ENCODE measurements at places on chromosomes 13 and 19.

DNA sequence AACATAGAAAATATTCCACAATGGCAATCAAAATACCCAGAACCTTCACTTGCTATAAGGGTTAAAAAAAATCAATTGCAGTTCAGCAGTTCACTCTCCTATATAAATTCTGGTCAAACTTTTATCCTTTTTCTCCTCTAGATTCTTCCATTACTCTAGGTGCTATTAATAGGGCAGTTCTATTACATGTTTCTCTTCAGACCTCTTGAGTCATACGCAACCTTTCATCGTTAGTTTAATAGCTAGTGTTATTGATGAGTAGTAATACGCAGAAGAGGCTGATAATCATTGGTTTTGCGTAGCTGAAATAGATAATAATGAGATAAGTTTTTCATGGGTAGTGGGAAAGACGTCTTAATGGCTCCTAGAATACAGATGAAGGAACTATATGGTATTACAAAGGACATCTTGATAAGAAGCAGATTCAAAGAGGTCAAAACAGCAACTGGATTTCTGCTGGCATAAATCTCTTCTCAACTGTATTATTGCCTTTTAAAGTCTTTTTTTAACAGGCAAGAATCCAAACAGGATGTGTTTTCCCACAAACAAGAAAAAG is 118.3 kb upstream of the STARD13 start:
- no peak for DNase-seq

DNA sequence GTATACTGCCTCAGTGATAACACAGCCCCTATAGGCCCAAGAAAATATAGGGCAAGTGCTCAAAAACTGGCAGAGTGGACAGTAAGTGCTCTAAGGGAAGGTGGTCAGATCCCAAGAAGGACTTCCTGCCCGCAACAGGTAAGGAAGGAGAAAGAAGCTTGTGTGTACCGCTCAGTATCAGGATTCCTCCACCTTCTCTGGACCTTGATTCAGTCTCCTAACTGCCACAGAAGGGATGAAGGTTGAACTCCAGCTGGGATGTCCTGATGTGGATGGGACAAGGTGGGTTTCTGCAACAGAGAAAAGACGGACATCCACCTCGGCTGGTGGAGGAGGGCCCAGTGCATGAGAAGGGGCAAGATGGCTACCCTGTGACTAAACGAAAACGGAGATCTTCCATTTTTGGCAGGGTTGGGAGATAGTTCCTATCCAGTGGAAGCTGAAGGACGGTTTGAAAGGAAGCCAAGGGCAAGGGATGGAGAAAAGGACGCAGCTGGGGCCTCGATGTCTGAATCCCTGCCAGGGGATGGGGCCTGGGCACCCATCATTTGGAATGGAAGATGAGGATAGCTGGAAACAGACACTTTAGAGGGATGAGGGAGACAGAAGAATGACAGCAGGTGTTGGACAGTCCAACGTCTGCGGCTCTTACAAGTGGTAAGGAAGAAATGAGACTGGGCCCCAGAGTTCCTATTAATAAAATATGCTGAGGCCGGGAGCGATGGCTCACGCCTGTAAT is 1.3 kb upstream of the ATF5 start:
- no peak for DNase-seq

GRCh38 chr13:30816736-30817135 is 81.4 kb downstream of the ALOX5AP start:
- DNase-seq: no peak

- no peak for DNase-seq
These were observed 500.3 kb downstream of the KLF12 start for GRCh38 chr13:73633817-73634460.

DNA sequence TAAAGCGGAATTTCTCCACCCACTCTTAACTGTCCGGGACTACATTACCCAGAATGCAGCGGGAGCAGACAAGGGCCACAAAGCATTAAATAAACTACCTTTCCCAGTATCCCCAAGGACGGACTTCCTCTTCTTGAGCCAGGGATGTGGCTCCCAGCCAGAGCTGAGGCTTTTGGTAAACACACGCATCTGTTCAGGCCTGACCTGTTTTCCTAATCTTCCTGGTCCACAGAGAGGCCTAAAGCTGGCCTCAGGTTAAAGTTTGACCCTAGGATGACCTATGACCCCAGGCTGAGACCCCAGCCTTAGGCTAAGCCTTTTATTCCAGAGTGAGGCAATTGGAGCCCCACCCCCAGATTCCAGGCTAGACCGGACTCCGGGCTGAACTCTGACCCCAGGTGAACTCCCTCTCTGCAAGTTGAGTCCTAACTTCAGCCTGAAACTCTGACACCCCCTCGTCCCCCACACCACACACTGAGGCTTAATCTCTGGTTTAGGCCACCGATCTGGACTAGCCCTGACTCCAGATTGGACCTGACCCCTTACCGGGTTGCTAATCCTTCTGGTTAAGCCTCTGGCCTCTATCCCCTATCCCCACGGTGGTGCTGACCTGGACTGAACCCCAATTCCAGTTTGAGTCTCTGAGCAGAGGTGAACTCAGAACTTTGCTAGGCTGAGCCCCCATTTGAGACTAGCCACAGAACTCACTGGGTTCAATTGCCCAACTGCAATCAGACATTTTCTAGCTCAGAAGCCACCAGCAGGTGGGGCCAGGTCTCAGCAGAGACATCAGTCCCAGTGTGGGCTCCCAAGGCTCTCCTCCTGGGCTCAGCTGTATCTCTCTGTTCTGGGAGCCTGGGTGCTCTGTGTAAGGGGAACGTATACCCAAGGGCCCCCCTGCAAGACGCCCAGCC is 750 bp upstream of the GPR108 start:
- DNase-seq: peak; percentile 86

GRCh38 chr13:40475617-40476016 is 190.8 kb downstream of the FOXO1 start:
- DNase-seq: no peak

DNA sequence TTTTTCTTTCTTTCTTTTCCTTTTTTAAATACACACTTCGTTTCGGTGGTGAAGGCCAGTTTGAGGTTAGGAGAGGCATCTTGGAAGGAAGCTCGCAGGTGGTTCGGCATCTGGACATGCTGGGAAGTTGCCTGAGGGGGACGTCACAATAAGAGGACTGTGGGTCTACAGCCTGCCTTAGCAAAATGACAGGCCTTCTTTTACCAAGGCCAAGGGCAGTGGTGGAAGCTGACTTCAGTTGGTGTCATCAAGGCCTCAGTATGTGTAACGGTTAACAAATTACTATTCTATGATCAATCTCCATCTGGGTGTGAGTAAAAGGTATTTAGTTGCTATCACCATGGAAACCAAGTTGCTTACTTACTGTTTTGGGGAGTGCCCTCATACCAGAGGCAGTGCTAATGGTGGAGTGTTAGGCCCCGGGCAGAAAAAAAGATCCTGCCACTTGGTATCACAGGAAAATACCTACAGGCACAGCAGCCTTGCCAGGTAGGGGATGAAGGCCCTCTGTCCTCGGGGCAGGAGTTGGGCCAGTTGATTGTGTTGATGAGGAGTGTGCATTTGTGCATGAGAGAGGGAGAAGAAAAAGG is 10.3 kb downstream of the ACTN4 start:
- DNase-seq: peak; percentile 40

DNA sequence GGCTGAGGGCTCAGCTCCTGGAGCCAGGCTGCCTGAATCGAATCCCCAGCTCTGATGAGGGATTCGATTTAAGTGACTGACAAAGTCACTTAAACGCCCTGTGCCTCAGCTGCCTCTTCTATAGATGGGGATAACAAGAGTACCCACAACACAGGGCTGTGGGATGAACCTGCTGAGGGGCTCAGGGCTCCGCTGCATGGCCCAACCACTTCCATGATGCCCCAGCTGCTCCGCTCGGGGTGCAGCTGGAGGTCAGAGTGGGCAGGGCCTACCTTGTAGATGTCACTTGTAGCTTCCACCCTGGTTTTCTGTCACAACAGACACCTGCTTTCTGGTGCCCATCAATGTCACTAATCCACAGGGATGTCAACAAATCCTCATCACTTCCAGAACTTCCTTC is 39.2 kb downstream of the STK24 start:
- no peak for DNase-seq

DNA sequence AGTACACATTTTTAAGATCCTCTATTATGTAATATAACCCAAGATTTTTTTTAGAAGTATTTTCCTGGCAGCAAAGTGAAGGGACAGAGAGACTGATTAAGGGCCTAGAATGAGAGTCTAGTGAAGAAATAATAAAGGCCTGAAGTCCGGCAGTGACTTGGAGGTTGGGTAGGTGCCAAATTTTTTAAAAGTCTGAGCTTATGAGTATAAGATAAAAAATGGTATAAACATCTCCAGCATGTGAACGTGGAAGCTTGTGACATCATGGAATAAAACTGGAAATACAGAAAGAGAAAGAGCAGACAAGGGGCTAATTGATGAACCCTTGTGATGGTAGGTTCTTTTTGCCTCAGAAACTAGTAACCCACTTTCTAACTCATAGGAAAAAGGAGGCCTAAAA is 174.6 kb downstream of the SUCLA2 start:
- DNase-seq: no peak

DNA sequence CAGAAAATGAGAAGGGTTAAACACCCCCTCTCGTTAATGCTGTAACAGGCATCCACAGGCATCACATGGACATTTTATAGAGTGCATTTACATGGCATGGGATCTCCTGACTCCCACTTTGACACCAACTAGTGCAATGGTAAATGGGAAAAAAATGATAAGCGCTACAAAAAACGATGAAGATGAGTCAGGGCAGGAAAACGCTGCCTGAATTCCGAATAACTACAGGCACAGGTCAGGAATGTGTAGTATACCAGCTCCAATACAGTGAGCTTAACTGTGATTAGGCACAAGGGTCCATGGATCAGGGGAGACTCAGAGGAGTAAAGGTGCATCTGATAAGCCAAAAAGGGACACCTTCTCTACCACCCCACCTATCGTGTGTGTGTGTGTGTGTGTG is 223.6 kb downstream of the FOXO1 start:
- DNase-seq: no peak

DNA sequence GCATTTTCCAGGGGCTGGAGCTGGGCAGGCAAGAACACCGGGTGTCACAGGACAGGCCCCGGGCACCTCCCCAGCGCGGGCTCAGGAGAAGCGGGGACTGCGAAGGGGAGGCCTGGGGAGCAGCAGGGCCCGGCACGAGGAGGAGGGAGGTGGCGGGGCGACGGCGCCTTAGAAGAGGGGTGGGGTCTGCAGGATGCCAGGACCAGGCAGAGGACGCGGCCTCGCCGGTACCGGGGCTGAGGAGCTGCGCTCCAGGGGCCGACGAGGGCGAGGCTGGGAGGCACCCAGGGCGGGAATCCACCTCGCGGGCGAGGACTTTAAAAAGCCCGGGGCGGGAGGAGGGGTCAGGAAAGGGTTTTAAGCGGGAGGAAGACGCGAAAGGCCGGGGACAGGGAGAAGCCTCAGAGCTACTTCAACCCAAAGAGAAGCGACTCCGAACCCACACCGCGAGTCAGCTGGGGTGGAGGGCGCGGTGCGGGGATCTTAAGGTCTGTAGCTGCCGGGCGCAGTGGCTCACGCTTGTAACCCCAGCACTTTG is 665 bp downstream of the ZNF347 start:
- DNase-seq: peak; percentile 38

- no peak for DNase-seq
These were observed 2.4 kb downstream of the RNF6 start for GRCh38 chr13:26219726-26220125.

DNA sequence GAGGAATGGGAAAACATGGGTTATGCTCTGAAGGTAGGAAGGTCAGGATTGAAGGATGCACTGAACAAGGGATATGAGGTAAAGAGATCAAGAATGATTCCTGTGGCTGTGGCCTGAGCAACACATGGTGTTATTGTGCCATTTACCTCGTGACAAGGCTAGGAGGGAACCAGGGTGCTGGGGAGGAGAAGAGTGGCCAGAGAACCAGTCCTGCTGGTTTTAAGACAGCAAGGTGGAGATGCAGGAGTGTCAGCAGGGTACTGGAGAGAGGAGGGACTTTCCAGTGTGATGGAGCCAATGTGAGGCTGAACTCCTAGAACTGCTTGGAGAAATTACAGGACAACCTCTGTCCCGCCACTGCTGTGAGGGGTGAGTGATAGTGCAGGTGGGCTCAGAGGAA is 282.4 kb downstream of the MYO16 start:
- no peak for DNase-seq

GRCh38 chr13:113579686-113580085 is 4.9 kb upstream of the TFDP1 start:
- DNase-seq: no peak

DNA sequence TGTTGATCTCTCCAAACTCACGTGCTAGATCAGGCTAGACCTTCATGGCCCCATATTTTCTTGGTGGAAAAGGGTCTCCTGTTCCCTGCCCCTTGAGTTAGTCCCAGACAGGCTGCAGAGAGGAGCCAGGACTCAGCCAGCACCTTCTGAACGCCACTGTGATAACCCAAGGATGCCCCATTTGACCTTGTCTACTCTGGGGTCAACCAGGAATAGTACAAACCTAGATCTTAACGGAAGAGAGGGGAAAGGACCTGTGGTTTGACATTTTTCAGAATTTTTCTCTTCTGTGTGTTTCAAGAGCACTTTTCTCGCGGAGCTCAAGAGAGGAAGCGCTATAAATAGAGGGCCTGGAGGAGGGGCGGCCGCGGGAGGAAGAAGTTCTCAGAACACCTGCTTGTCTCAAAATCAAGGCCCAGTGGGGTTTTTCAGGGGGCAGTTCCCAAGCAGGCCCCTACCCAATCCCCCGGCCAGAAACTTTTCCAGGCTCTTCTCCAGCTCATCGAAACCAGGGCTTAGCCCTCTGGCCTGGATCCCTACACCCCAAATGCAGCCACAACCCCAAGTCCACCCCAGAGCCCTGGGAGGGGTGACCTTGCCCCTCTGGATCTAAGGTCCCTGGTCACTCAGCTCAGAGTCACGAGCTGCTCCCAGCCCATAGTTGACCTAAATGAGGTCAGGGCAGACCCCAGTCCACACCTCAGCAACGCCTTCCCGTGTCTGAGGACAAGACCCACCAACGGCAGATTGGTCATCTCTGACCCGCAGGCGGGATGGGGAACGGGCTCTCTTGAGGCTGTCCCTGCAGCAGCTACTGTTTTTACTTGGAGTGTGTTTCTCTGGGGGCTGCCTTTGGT is 75.6 kb upstream of the TM9SF2 start:
- DNase-seq: peak; percentile 69

DNA sequence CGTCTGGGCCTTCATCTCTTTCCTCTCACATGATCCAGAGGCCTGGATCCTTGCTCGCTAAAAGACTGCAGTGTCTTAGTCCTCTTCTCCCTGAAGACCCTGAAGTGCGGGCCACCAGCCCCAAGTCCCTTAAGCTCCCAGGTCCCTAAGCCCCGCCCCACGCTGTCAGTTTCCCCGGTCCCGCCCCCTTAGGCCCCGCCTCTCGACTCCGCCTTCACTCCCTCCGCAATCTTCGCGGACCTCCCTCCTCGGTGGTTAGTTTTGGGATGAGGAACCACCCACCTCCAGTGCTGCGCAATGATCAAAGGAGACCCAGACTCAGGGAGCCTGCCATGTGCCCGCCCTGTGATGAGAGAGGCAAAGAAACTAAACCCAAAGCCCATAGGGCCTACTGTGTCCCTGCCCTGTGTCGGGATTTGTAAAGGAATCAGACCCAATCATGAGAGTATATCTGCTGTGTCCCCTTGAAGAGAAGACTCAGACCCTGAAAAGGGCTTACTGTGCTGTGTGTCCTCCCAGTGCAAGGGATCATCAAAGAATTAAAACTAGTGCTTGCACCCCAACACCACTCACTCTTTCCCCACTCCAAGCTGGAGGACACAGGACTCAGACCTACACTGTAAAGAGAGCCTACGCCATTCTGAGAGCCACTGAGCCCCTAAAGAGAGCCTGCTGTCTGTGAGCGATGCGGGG is 3.0 kb upstream of the COX6B1 start:
- peak; percentile 77 for DNase-seq

All from CD4-positive, alpha-beta T cell treated with Interleukin-10 for 1 hour (primary cell).